Common myeloid progenitor, CD34-positive (primary cell): ENCODE measurements at places on chromosomes 6 and 20.

- DNase-seq, result no peak
Observed at GRCh38 chr6:124283486-124283885, 479.8 kb downstream of the NKAIN2 start.

GRCh38 chr6:125018136-125018535, 55.9 kb downstream of the RNF217 start:
- no peak for DNase-seq

GRCh38 chr6:36232172-36232571, 35.6 kb downstream of the BRPF3 start:
- no peak for DNase-seq

GRCh38 chr6:167409694-167410093, 84.8 kb downstream of the TTLL2 start:
- no peak for DNase-seq

- DNase-seq, result no peak
Observed at GRCh38 chr6:156886409-156886808, 109.2 kb downstream of the ARID1B start.

DNA sequence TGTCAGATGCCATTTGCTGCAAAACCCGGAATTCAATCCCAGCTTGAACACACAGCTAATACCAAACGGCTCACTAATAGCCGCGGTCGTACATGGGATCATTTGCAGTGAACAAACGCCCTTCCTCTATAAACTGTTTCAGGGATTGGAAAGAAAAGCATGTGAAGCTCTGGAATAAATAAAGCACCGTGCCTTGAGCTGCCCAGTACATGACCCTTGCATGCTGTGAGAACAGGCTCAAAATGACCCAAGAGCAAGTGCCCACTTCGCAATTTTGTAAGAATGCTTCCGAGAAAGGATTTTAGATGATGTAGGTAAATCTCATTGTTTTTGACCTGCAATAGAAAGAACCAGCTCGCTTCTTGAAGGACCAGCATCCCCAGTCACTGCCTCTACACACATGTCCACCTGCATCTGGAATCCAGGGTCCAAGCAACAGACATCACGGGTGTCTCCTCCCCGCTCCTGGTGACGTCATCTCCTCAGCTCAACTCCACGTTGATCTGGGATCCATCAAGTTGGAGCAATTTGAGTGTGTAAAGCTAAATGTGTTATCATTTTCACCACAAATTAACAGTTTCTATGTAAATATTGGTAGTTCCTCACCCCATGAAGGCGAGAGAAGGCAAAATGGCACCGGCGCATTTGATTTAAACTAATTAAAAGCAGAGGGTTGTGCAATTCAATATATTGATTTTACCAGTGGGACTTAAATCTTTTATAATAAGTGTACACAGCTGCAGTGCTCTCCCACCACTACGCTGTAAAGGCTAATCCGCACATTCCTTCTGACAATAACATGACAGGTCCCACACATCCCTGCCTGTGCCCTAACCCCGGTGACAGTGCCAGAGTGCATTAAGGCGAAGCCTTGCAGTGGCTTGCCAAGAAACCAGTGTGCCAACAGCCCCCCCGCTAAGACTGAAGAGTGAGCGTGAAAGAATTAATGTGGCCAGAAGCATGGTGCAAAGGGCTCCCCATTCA, 6.2 kb downstream of the BMP7 start:
- DNase-seq, result no peak

DNA sequence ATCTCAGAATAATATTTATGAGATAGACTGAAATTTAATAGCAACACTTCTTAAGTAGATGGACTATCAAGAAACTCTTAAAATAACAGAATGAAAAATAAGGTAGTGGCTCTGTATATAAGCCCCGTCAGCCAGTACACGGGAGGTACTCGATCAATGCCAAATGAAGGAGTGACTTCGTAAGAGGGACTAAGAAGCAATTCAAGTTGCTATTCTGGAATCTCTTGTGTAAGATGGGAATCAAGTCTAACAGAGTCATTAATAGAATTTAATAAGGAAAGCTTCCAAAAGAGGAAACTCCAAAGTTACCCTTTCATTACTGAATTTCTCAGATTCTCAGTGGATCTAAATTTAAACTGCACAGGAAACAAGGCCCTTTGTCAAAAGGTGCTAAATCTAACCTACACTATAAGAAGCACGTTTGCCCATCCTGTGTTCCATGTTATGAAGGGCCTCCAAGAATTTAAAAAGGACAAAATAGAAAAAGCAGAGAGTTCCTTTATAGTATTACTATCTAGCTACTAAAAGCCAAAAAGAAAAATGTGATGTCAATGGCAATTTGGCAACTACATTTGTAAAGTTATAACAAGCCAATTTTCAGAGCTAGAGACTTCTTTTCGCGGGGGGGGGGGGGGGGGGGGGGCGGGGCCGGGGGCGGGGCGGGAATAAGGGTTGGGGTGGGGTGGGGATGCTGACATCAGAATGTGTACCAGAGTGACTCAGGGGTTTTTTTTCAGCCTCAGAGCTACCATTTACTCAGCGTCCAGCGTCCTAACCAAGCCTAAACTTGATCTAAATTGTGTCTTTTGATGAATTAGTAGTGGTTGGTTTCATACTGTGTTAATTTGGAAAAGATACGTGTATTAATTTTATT, 200.6 kb downstream of the GMPR start:
- no peak for DNase-seq

- DNase-seq, result peak; percentile 71
Observed at GRCh38 chr6:51959744-51960383, 127.5 kb downstream of the PKHD1 start.

GRCh38 chr20:63810730-63811490, 20.2 kb downstream of the ZBTB46 start:
- DNase-seq, result no peak

DNA sequence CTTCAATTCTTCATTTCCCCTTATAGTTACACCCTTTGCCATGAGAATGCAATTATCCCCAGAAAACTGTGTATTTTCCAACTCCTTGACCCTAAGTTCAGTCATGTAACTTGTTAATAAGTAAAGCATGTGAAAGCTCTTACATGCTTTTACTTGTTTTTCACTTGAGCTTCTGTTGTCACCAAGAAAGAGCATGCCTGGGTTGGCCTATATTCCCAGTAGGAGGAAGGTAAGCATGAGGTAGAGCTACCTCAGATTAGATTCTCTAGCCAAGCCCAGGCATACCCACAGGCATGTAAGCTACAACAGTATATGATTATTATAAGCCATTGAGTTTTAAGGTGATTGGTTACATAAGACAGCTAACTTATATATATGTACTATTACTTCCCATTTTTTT, 101.7 kb upstream of the SMLR1 start:
- no peak for DNase-seq

DNA sequence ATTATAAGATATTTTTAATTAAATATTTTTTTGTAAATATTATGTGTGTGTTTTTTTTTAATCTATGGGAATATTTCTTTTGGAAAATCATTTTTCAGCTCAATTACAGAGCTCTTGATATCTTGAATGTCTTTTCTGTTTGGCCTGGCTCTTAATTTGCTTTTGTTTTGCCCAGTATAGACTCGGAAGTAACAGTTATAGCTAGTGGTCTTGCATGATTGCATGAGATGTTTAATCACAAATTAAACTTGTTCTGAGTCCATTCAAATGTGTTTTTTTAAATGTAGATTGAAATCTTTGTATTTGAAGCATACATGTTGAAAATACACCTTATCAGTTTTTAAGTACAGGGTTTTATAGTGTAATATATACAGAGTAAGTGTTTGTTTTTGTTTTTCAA, 2.6 kb downstream of the ID4 start:
- DNase-seq, result no peak

DNA sequence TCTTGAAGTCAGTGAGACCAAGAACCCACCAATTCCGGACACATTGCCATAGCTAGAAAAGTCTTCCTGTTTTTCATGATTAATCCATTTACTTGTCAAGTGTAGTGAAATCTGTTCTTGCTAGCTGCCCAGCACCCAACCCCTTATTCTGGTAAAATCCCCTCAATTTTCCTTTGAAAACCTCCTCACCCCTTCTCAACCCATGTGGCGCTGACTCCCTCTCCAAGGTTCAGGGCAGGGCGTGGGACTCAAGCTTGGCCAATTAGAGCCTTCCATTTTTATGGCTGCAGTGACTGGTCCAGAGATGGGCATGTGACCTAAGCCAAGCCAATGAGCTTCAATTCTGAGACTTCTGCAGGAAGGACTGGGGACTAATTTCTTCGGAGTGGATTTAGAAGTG, 9.8 kb upstream of the ZBP1 start:
- DNase-seq, result peak; percentile 80

DNA sequence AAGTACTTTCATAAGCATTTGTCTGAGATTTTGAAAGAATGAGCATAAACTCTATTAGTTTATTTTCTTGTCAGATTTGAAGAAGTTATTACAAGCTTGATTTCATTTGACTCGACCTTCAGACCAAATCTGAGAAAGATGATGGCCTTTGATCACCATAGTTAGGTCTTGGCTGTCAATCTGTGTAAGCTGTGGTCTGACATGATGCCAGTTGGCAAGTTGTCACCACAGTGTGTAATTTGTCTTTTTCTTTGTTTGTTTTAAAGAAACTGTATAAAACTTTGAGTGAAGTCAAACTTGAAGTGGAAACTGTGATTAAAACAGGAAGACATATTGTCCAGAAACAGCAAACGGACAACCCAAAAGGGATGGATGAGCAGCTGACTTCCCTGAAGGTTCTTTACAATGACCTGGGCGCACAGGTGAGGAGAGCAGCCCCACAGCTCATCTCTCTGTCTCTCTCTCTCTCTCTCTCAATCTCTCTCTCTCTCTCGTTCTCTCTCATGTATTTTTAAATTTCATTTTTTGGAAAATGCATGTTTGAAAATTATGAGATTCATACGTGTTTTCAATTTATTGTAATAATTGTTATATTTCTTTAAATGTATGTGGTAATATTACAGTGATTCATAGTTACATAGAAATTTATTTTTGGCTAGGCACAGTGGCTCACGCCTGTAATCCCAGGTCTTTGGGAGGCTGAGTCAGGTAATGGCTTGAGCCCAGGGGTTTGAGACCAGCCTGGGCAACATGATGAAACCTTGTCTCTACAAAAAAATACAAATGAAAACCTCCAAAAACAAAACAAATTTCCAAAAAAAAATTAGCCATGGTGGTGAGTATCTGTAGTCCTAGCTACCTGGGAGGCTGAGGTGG, 208.1 kb downstream of the UTRN start:
- no peak for DNase-seq

DNA sequence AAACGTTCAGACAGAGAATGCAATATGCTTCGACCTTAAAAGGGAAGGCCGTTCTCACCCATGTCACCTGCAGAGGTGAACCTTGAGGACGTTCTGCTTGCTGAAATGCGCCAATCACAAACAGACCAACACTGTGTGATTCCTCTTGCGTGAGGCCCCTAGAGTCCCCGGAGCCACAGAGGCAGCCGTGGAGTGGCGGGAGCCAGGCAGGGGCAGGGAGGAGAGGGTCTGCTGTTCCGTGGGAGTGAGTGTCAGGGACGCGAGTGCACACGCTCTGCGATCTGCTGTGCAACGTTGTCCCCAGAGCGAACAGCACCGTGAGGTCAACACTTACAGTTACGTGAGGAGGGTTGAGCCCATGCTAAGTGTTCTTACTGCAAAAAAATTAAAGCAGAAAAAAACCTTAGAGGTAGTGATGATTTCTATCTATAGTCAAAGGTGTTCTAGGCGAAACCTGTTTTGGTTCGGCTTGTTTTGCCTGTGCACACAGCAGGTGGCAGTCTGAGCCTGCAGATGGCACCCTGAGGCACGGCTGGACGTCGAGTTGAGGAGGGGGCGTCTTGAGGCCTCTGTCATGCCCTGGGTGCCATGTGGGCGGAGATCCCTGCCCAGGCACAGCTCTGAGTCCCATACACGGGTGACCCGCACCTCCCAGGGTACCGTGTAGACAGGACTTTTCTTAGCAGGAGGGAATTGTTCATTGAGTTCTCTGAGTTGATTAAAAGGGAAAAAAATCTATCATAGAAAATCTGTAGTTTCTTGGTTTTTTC, 71.7 kb upstream of the FRMD1 start:
- DNase-seq, result no peak

GRCh38 chr20:58595167-58595566, 55.9 kb upstream of the STX16 start:
- no peak for DNase-seq

- peak; percentile 50 for DNase-seq
Observed at GRCh38 chr6:32472781-32473375, 33.2 kb downstream of the HLA-DRA start.

DNA sequence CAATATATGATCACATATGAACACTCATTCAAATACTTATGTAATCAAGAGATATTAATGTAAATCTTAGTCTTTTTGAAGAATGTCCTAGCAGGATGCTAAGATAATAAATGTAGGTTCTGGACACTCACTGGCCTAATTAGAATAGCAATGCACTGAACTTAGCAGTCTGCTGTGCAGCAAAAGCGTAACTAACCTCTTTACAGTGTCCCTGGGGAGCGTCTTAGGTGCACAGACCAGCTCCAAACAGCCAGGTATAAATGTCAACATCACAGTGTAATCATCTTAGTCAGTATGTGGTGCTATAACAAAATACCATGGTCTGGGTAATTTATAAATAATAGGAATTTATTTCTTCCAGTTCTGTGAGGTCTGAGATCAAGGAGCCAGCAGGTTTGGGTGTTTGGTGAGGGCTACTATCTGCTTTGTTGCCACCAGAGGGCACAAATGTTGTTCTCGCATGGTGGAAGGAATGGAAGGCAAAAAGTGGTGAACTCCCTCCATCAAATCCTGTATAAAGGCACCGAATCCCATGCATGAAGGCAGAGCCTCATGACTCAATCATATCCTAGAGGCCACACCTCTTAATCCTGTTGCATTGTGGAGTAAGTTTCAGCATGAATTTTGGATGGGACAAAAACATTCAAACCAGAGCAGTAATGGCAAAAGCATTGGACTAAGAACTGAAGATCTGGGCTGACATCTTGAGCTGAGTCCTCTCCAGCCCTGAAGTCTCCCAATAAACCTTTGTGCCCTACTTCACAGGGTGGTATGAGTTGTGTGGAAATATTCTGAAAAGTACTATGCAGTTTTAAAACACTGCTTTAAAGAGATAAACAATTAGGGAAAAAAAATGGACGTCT, 41.8 kb upstream of the FOXO3 start:
- peak; percentile 33 for DNase-seq

DNA sequence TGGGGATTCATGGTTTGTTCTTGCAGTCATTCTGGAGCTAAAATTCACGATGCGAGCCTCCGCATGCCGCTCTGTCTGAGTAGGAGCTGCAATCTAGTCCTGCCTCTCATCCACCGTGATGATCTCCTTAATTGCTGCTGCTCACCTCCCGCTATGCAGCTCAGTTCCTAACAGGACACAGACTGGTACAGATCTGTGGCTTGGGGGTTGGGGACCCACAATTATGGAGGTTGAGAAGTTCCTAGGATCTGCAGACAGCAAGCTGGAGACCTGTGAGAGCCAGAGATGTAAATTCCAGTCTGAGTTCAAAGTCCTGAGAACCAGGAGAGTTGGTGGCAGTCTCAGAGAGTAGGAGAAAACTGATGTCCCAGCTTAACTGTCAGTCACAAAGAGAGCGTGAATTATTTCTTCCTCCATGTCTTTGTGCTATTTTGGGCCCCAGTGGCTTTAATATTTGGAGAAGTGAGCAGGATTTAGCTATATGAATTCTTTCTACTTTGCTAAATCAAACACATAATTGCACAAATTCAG, 378.7 kb upstream of the MAN1A1 start:
- no peak for DNase-seq

GRCh38 chr20:17955302-17955701, 13.3 kb downstream of the SNX5 start:
- peak; percentile 70 for DNase-seq

- no peak for DNase-seq
Observed at GRCh38 chr6:125745281-125746018, 4.0 kb upstream of the HEY2 start.
